Cardiac muscle cell (in vitro differentiated cells and primary cell): ENCODE measurements at places on chromosomes 2 and 18. TPM values are rescaled to one million over a fixed set of nuclear protein-coding genes. Genes with fewer than 3 reads are reported as not detected.

The FOXD4L1 gene
- 0.81 and 1.2 TPM in 2 replicates for total RNA-seq

DNA sequence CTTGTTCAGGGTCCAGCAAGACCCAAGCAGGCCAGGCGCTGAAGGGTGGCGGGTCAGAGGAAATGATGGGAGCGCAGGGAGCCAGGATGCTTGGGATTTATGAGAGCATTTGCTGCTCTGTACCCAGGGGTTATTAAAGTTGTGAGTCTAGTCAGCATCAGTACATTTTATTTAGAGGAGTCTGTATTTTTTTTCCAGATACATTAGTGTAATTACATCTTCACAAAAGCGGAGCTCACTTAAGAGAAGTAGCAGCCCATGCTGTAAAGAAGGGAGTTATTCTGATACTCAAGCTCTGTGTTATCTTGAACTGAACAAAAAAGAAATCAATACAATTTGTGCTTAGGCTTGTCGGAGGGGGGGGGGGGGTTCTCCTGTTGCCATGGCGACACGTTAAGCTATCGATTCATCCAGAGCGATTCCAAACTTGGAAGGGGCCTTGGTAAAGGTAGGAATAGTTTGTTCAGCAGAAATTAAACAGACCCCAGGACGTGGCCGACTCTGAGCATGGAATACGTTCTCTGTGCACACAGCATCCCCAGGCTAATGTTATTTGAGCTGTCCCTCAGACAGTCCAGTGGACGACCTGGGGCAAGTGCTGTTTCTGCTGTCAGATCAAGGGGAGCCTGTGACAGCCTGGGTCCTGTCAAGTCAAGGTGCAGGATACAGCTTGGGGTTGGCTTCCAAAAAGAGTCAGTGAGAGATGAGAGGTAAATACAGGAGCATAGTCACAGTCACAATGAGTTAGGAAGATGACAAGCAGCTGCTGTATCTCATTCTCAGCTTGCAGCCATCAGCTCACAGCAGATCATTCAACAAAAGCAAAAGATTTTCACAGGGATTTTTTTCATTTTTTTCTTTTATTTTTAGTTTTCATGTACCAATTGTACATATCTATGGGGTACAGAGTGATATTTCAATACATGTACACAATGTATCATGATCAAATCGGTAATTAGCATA lies 387.6 kb downstream of the DCDC2C start:
- no peaks in the 10 kb centered on the region for H3K27me3 ChIP-seq
- H3K4me1 ChIP-seq, result no peaks in the 10 kb centered on the region
- H3K4me3 ChIP-seq, result no peak overlapping the region
- H3K27ac ChIP-seq, result no peak overlapping the region

DNA sequence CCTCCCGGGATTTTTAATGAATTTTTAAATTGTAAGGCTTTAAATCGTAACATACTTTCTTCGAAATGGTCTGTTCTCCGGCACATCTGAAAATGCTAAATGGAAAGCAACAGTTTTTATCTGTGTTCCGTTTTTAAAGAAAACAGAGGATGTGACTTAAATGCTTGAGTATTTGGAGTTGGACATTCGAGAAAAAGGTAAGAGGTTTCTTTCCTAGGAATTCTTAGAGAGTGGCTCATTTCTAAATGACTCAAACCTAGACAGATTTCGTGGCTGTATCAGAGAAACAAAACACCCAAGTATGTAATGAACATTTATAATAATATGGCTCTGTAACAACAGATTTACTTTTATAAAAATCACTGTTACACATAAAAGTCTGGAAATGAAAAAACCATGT lies 177.6 kb upstream of the CCDC68 start:
- DNase-seq, result peak; percentile 27
- H3K36me3 ChIP-seq, result no peaks in the 10 kb centered on the region
- H3K4me3 ChIP-seq, result no peak overlapping the region
- no peak overlapping the region for H3K27ac ChIP-seq
- no peaks in the 10 kb centered on the region for H3K27me3 ChIP-seq

The MGAT4A gene
- 3.6 and 4.1 TPM in 2 replicates for total RNA-seq

DNA sequence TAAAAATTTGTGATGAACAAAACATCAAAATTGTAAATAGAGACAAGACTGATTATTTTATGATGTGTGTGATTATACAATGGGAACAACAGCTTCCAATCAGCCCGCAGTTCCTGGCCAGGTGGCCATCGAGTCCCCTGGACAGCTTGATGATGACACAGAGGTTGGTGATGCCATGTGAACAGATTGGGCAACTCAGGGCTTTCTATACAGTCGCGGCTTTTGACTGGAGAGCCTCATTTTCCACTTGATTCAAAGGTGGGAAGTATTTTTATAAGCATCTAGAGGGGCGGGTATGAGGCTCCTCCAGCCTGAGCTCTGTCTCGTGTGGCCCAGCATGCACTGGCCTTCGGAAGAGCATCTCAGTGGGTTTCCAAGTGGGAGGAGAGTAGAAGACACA lies 14.9 kb upstream of the HPCAL1 start:
- no peak for DNase-seq
- no peak overlapping the region for H3K4me3 ChIP-seq
- peaks cover 5% of the 10 kb centered on the region for H3K4me1 ChIP-seq
- H3K27me3 ChIP-seq, result no peaks in the 10 kb centered on the region

GRCh38 chr2:200310545-200310971 lies 4.1 kb downstream of the SPATS2L start:
- no peaks in the 10 kb centered on the region for H3K36me3 ChIP-seq
- H3K4me3 ChIP-seq, result no peak overlapping the region
- DNase-seq, result peak; percentile 42
- H3K27ac ChIP-seq, result no peak overlapping the region

DNA sequence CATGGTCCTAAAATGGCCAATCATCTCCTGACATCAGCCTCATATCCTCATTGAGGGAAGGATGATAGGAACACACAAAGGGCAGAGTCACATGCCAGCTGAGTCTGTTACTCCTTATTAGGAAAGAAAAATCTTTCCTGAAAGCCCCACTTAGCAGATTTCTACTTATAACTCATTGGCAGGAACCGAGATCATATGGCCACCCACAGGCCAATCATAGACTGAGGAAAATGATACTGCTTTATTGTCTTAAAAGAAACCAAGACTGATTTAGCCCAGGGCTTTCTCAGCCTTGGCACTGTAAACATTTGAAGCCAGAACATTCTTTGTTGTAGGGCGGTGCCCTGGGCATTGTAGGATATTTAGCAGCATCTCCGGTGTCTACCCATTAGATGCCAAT lies 18.7 kb downstream of the GKN2 start:
- H3K27me3 ChIP-seq, result peaks cover 8% of the 10 kb centered on the region
- no peak overlapping the region for H3K27ac ChIP-seq
- H3K36me3 ChIP-seq, result no peaks in the 10 kb centered on the region
- H3K4me1 ChIP-seq, result no peaks in the 10 kb centered on the region
- DNase-seq, result no peak

GRCh38 chr2:191646163-191646902 lies 31.6 kb upstream of the NABP1 start:
- H3K4me3 ChIP-seq, result no peak overlapping the region
- no peaks in the 10 kb centered on the region for H3K36me3 ChIP-seq
- H3K27me3 ChIP-seq, result no peaks in the 10 kb centered on the region
- no peaks in the 10 kb centered on the region for H3K4me1 ChIP-seq
- peak; percentile 57 for DNase-seq
